Activated CD8-positive, alpha-beta memory T cell treated with anti-CD3 and anti-CD28 coated beads for 4 hours (primary cell): ENCODE measurements at places on chromosomes 7 and 10.

- no peak for DNase-seq
Measured at GRCh38 chr7:149690688-149691446, 82.5 kb downstream of the ZNF467 start.

DNA sequence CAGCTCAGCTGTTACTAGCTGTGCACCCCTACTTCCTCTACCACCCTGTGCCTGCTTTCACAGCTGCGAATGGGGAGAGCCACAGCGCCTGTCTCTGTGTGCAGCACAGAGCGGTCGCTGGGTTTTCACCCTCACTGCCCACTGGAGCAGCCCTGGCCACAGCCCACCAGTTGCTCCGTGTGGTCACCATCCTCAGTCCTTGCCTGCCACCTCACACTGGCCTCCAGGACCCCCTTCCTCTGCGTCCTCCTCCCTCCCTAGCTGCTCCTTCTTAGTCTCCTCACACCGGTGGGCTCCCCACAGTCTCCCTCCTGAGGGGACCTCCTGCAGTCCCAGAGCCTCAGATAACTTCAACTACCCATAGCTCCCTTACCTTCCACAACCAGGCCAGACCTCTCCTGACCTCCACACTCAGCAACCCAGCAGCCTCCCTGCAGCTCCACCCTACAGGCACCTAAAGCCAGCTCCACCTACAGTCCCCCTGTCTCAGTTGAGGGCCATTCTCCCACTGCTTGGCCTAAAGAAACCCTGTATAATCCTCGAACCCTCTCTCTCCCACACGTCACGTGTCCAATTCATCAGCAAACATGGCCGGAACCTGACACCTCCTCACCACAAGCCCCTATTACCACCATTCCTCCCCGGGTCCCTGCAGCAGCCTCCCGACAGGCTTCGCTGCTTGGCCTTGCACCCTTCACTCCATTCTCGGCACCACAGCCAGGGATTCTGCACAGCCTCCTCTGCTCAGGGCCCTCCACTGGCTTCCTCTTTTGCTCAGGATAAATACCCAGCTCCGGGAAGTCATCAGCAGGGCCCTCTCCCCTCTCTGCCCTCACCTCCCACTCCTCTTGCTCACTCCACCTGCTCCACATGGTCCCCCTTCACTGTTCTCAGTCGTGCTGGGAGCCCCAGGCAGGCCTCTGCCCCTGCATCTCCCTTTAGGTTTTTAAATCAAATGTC is 28.1 kb downstream of the PLAC9 start:
- DNase-seq, result no peak

GRCh38 chr10:74925291-74925690 is 98.9 kb downstream of the KAT6B start:
- no peak for DNase-seq

- no peak for DNase-seq
Measured at GRCh38 chr7:33806298-33807154, 98.8 kb upstream of the BMPER start.

DNA sequence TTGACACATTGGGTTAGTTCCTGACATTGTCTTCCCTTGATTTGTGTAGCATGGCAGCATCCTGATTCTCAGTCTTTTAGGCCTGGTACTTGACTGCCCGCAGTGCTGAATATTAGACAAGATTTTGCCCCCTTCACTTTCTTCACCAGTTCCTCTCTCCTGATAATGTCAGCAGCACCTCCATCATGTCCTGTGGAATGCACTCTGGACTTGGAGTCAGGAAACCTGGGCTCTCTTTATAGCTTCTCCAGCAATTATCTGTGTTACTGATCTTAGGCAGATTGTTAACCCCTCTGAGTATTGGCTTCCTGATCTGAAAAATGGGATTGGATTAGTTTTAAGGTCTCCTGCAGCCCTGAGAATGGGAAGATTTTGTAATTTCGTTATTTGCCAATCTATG is 19.0 kb downstream of the HBP1 start:
- no peak for DNase-seq

DNA sequence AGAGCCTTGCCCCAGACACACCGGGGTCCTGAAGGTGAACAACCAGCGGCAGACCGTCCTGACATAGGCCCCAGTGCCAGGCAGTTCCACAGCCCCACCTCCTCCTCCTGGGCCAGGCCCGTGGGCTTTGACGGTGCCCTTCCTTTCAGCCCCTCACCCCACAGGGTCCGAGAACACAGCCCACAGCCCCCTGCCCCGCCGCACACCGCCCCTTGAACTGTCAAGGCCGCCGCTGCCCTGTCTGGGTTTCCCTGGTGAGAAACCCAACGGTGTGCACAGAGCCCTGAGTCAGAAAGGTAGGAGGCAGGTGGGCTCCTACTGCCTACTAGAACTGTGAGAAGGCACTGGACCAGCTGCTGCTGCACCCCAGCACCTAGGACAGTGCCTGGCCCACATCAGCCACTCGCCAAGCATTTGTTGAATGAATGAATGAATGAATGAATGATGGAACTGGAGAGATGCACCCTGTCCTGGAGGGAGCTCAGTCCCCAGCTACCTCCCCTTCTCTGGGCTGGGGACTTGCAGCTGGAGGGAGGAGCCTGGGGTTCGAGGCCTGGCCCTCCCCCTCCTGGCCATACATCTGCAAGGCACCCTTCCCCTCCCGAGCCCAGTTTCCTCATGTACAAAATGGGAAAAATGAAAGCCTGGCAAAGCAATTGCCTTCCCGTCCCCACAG is 117.9 kb downstream of the SLIT1 start:
- DNase-seq, result no peak

GRCh38 chr10:12422189-12422588 is 72.8 kb downstream of the CAMK1D start:
- no peak for DNase-seq

- no peak for DNase-seq
Measured at GRCh38 chr7:132279718-132280117, 296.6 kb downstream of the PLXNA4 start.
